Activated CD4-positive, alpha-beta T cell treated with anti-CD3 and anti-CD28 coated beads, Interleukin-2, amount 10 ng/mL, durations not matched to agents 24 days and 14 days (primary cell): ENCODE measurements at places on chromosomes 1 and 21. TPM values are rescaled to one million over a fixed set of nuclear protein-coding genes. Genes with fewer than 3 reads are reported as not detected.
A peak's percentile ranks its signal among the peaks of the same experiment; 100 is the strongest.

DNA sequence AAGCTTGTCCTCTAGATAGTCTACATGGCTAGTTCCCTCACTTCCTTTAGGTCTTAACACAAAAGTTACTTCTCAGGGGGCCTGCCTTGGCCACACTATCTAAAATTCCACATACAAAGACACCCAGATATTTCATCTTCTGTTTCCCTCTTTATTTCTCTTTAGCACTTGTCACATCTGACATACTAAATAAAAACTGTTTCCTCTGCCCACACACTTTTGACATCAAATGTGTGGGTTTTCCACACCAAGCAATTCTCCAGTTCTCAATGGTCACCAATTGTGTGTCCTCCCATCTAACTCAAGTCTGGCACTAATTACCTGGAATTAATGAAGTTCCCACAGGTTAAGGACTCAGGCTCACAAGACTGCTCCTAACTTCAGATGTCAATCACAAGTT is 25.5 kb upstream of the CFAP126 start:
- no peaks in the 10 kb centered on the region for H3K27me3 ChIP-seq
- DNase-seq = no peak
- peaks cover 4% of the 10 kb centered on the region for H3K36me3 ChIP-seq
- H3K4me3 ChIP-seq = peak overlapping the region; percentile 33
- H3K4me1 ChIP-seq = peaks cover 30% of the 10 kb centered on the region

- DNase-seq = no peak
- H3K27me3 ChIP-seq = peaks cover 29% of the 10 kb centered on the region
- H3K4me3 ChIP-seq = no peak overlapping the region
Observed at GRCh38 chr1:158496374-158496773, 24.4 kb downstream of the OR10R2 start.

- DNase-seq = no peak
- peaks cover 4% of the 10 kb centered on the region for H3K27me3 ChIP-seq
- no peak overlapping the region for H3K27ac ChIP-seq
- H3K4me3 ChIP-seq = no peak overlapping the region
- H3K36me3 ChIP-seq = no peaks in the 10 kb centered on the region
Observed at GRCh38 chr1:178037510-178038253, 56.2 kb upstream of the RASAL2 start.

- no peak for DNase-seq
- no peak overlapping the region for H3K4me3 ChIP-seq
- peaks cover 15% of the 10 kb centered on the region for H3K4me1 ChIP-seq
- no peaks in the 10 kb centered on the region for H3K27me3 ChIP-seq
- H3K27ac ChIP-seq = no peak overlapping the region
- H3K36me3 ChIP-seq = peaks cover 1% of the 10 kb centered on the region
Observed at GRCh38 chr21:45718413-45718812, 74.9 kb downstream of the PCBP3 start.

DNA sequence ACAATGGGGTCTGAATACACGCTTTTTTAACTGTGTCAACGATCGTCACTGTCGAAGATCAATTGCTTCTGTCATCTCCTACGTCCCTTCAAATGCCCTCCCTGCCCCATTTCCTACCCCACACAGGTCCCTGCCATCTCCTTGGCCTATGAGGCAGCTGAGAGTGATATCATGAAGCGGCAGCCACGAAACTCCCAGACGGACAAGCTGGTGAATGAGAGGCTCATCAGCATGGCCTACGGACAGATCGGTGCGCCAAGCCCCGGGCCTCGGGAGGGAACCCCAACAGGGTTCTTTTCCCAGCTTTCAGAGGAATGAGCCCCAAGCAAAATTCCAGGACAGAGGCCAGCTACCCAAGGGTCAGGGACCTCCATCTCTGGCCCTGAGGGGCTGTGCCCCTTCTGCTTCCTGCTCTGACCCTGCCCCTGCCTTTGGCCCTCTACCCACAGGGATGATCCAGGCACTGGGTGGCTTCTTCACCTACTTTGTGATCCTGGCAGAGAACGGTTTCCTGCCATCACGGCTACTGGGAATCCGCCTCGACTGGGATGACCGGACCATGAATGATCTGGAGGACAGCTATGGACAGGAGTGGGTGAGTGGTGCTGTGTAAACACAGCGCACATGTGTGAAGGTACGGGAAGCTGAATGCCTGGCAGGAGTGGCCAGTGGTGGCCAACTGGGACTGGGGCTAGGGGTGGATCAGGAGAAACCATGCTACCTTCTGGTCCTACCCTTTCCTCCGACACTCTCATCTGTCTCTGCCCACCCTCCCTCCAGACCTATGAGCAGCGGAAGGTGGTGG is 15.1 kb upstream of the ATP1A4 start:
- no peak overlapping the region for H3K27ac ChIP-seq
- DNase-seq = no peak
- peaks cover 13% of the 10 kb centered on the region for H3K27me3 ChIP-seq
- no peak overlapping the region for H3K4me3 ChIP-seq
- no peaks in the 10 kb centered on the region for H3K36me3 ChIP-seq

SLC45A3 gene
- 1.0 and 1.1 TPM in 2 replicates for total RNA-seq

SSR2 gene
- total RNA-seq = 175 and 176 TPM in 2 replicates

RPS6KA1 gene
- 264 and 277 TPM in 2 replicates for total RNA-seq

DNA sequence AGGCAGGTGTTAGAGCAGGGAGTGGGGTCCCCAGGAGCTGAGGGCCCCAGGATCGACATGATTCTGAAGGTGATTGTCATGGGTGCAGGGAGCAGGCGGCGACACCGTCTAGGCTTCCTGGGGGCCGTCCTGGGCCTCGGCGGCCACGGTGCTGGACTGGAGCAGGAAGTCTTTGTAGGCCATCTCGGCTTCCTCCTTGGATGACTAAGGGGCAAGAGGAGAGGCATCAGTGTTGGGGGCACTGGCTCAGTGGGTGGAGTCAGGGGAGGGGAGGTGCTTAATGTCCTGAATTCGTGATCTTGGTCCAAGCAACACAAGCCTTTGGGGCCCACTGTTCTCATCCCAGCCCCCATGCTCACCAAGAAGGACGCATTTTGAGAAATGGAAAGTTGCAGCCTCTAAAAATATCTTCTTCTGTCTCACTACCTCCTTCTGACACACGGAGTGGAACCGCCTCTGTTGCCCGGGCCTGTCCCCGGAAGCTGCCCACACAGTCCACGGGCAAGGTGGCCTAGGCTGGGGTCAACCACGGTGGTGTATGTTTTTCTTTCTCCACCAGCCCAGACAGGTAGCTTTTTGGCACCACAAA is 8.6 kb upstream of the FCMR start:
- peak overlapping the region; percentile 56 for H3K27ac ChIP-seq
- H3K27me3 ChIP-seq = no peaks in the 10 kb centered on the region
- H3K36me3 ChIP-seq = no peaks in the 10 kb centered on the region
- DNase-seq = no peak
- peaks cover 9% of the 10 kb centered on the region for H3K4me1 ChIP-seq

ARHGEF16 gene
- total RNA-seq = not detected in 2 replicates

DNA sequence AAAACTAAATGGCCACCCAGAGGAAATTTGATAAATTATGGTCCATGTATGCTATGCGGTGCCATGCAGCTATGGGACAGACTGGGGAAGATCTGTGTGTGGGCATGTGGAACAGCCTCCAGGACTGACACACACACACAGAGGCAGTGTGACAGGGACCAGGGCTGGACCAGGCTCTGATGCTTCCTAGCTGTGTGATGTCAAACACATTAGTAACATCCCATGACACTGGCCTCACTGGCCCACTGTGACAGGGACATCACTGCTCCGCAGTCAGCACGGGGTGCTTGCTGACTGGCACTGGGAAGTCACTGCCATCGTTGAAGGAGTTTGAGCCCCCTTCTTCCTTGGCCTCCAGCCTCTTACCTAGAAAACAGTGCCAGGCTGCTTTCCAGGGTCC is 13.9 kb downstream of the RAP1GAP start:
- H3K4me1 ChIP-seq = peaks cover 17% of the 10 kb centered on the region
- peaks cover 36% of the 10 kb centered on the region for H3K27me3 ChIP-seq
- no peak overlapping the region for H3K4me3 ChIP-seq
- H3K27ac ChIP-seq = no peak overlapping the region
- no peak for DNase-seq
- H3K36me3 ChIP-seq = no peaks in the 10 kb centered on the region

FMO4 gene
- 1.0 and 1.8 TPM in 2 replicates for total RNA-seq

GRCh38 chr1:213325482-213325881 is 274.4 kb downstream of the RPS6KC1 start:
- H3K4me3 ChIP-seq = no peak overlapping the region
- H3K36me3 ChIP-seq = no peaks in the 10 kb centered on the region
- H3K4me1 ChIP-seq = no peaks in the 10 kb centered on the region
- H3K27ac ChIP-seq = no peak overlapping the region

FABP3 gene
- not detected in 2 replicates for total RNA-seq

GRCh38 chr1:16149702-16150488 is 6.0 kb downstream of the EPHA2 start:
- H3K27ac ChIP-seq = no peak overlapping the region
- H3K27me3 ChIP-seq = peaks cover 19% of the 10 kb centered on the region
- no peak for DNase-seq
- no peak overlapping the region for H3K4me3 ChIP-seq
- peaks cover 10% of the 10 kb centered on the region for H3K4me1 ChIP-seq

SH2D1B gene
- total RNA-seq = not detected in 2 replicates

GRCh38 chr1:242525360-242525722 is 844 bp upstream of the PLD5 start:
- peaks cover 2% of the 10 kb centered on the region for H3K36me3 ChIP-seq
- H3K27me3 ChIP-seq = peaks cover 39% of the 10 kb centered on the region
- H3K4me3 ChIP-seq = peak overlapping the region; percentile 63
- no peak overlapping the region for H3K27ac ChIP-seq
- no peaks in the 10 kb centered on the region for H3K4me1 ChIP-seq
- DNase-seq = no peak

DNA sequence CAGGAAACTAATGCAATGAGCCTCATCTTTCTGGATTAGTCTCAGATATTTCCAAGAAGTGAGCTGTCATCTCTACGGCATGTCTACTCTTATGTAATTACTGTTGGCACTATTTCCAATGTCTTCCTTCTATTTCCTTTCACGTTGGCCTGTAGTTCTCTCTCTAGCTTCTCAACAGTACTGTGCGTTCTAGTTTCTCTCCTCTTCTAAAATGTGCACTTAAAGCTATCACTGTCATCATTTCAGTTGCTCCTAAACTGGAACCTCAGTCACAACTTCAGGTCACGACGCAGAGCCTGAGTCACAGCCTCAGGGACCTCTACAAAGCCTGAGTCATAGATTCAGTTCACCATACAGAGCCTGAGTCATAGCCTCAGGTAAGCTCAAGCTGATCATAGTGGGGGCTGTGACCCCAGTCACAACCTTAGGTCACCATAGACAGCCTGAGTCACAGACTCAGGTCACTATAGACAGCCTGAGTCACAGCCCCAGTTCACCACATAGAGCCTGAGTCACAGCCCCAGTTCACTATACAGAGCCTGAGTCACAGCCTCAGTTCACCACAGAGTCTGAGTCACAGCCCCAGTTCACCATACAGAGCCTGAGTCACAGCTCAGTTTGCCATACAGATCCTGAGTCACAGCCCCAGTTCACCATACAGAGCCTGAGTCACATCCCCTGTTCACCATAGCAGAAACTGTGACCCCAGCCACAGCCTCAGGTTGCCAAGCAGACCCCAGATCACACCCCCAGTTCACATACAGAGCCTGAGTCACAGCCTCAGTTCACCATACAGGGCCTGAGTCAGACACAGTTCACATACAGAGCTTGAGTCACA is 13.0 kb downstream of the WNT9A start:
- H3K27me3 ChIP-seq = peaks cover 3% of the 10 kb centered on the region
- peak; percentile 62 for DNase-seq
- no peak overlapping the region for H3K4me3 ChIP-seq
- peaks cover 1% of the 10 kb centered on the region for H3K36me3 ChIP-seq
- H3K4me1 ChIP-seq = peaks cover 7% of the 10 kb centered on the region

IL12RB2 gene
- total RNA-seq = 138 and 146 TPM in 2 replicates

GRCh38 chr21:46323710-46324389 is at the start of the genes C21orf58 and PCNT:
Gene C21orf58, minus strand, starts transcription at chr21:46323870. Its CDS starts 1,132 bp downstream, at chr21:46322738.
Gene PCNT, plus strand, starts transcription at chr21:46324156. Its CDS starts 73 bp downstream, at chr21:46324229.
- peaks cover 38% of the 10 kb centered on the region for H3K36me3 ChIP-seq
- H3K27me3 ChIP-seq = no peaks in the 10 kb centered on the region
- H3K27ac ChIP-seq = peak within 1 kb of the TSS; percentile 99
- peak; percentile 100 for DNase-seq

- peaks cover 1% of the 10 kb centered on the region for H3K36me3 ChIP-seq
- no peaks in the 10 kb centered on the region for H3K27me3 ChIP-seq
- no peak overlapping the region for H3K4me3 ChIP-seq
- H3K4me1 ChIP-seq = peaks cover 37% of the 10 kb centered on the region
Observed at GRCh38 chr1:212228076-212228475, 57.1 kb upstream of the PPP2R5A start.

DNA sequence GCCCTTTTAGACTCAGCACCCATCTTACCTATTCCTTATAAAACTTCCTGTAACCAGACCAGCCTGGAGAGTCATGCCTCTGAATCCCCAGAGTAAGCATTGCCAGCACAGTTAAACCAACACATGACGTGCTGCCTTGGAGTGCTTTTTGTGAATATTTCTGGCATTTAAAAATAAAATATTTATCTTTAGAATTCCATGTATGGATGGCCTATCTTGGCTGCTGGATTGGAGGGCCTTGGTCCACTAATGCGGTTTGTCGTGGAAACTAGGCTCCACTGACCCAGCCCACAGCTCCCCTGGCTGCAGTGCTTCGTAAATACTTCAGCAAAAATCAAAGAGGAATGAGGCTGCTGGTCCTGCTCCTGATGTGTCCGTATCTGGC is 17.5 kb downstream of the MTARC1 start:
- no peak for DNase-seq
- no peak overlapping the region for H3K4me3 ChIP-seq
- H3K27me3 ChIP-seq = no peaks in the 10 kb centered on the region
- no peaks in the 10 kb centered on the region for H3K4me1 ChIP-seq

GRCh38 chr1:2492091-2492490 is 16.0 kb downstream of the PLCH2 start:
- peaks cover 2% of the 10 kb centered on the region for H3K4me1 ChIP-seq
- no peaks in the 10 kb centered on the region for H3K27me3 ChIP-seq
- H3K4me3 ChIP-seq = no peak overlapping the region
- H3K36me3 ChIP-seq = peaks cover 10% of the 10 kb centered on the region

DNA sequence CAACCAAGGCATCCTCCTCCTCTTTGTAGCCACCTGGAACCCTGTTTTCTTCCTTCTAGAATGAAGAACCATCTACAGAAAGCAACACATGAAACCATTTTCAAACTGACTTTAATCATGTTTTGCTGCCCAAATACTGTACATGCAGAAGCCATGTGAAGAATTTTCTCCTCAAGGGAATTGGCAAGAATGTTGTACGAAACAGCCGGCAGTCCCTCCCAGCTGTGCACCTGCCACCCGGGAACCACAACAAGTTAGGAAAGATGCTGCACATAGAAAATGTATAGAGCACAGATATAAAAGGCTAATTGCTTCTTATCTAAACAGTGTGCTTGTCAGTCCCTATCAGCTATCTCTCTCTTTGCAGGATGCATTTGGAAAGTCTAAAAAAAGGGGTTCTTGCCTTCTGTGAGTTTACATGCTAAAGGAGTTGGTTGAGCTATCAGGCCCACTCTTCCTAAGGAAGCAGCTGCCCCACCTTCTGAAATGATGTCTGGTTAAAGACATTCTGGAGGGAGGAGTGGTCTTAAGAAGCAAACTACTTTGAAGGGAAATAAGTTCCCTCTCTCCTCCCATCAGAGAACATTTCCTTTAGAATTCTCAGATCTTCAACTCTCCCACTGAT is 44.8 kb downstream of the RIMS3 start:
- H3K4me1 ChIP-seq = no peaks in the 10 kb centered on the region
- H3K36me3 ChIP-seq = no peaks in the 10 kb centered on the region
- H3K27ac ChIP-seq = no peak overlapping the region
- H3K4me3 ChIP-seq = no peak overlapping the region
- no peak for DNase-seq
- H3K27me3 ChIP-seq = peaks cover 7% of the 10 kb centered on the region
